ENCODE measurements at places on chromosomes 11 and 22. TPM values are rescaled to one million over a fixed set of nuclear protein-coding genes. Genes with fewer than 3 reads are reported as not detected.

APOA4 gene
- polyA plus RNA-seq, result not detected

ACTN3 gene
- 0.67 TPM for polyA plus RNA-seq

SLC25A18 gene
- 2.0 TPM for polyA plus RNA-seq

CTSF gene
- polyA plus RNA-seq, result 102 TPM

DCHS1 gene
- 29.8 TPM for polyA plus RNA-seq

DNA sequence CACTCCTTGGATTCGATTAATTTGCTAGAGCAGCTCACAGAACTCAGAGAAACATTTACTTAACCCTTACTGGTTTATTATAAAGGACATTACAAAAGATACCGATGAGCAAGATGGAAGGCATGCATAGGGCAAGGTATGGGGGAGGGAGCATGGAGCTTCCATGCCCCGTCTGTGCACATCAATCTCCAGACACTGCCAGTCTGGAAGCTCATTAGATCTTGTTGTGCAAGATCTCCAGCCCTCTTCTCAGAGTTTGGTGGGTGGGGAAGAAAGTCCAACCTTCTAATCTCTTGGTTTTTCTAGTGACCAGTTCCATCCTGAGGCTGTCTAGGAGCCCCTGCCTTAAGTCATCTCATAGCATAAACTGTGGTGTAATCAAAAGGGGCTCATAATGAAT is 190.7 kb downstream of the UVRAG start:
- no peak for DNase-seq

DNA sequence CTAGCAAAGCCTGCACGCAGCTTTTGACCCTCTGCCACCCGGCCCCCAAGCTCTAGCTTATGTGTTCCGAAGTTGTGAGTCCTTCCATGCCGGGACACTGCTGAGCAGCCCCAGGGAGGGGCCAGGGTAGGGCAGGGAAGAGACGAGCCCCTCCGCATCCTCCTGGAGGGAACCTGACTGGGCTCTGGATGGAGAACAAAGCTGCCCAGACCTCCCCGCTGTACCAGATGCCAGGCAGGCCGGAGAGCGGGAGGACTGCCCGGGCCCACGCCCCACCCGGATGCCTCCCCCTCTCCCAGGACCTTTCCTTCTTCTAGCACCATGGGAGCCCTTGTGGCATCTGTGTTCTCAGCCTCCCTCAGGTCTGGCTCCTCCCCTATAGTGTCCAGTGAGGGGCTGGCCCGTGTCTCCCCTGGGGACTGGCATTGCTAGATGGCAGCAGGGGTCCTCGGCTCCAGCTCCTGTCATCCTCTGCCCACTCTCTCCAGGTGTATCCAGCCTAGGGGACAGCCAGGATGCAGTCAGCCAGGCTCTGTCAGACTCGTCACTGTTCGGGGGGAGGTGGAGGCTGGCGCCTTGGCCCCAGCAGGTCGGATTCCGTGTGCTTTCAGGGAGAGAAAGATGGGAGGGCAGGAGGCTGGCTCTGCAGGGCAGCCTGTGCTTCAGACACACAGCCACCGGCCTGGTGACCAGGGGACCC is 46.1 kb downstream of the ALX4 start:
- DNase-seq, result no peak

DNA sequence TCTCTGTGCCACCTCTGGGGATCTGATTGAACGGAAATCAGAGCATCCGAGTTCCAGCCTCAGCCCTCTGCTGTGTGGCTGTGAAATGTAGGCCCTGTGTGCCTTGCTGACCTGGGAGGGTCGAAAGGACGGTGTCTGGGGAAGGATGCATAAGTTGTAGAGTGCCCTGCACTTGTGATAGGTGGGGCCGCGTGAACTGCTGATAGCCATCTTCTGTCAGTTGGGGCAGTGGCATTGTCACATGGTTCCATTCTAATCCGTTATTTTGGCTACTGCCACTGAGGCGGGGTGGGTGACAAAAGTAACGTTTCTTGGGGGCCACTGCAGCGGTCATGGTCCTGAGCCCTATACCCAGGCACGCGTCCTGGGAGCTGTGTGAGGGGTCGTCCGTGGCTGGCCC is 63.4 kb downstream of the LRP5 start:
- no peak for DNase-seq

GRCh38 chr11:76902121-76903014 is 41.6 kb downstream of the ACER3 start:
- DNase-seq, result no peak

- DNase-seq, result no peak
Measured at GRCh38 chr11:118635237-118635591, 27.8 kb downstream of the PHLDB1 start.

GRCh38 chr11:125978778-125979407 is 33.0 kb downstream of the VSIG10L2 start:
- DNase-seq, result no peak

DNA sequence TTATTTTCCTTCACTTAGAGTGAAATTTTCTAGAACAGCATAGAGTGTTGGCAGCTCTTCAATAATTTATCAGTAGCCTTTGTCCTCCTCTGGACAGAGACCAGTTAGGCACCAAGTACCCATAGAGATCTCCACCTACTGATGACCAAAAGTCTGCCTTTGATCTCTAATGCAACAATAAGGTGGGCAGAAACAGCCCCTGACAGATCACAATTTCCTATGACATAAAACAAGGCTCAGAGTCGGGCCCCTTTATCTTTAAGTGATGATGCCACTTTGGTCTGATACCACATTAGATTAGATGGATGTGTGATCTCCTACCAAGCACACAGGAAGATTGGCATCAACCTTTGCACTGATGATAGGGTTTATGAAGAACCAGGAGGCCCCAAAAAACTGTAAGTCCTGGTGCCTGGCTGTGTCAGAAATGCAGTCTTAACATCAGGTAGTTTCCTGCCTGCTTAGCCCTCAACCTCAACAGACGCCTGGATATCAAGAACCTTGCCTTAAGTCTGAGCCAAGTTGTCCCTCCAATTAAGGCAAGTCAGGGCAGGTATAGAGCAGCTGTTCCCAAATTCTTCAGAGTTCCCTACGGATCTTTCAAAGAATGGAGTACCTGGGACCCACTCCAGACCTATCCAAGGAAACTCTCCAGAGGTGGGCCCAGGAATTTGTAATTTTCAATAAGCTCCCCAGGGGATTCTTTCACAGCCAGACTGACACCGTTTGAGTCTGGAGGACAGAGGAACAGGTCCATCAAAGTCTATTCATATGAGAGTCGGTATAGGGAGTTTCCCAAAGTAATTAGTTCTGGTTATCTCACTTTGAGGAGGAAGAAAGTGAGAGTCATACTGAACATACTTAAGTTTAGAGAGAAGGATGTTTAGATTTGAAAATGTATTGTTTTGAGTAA is 30.6 kb upstream of the TMPRSS4 start:
- DNase-seq, result no peak

DNA sequence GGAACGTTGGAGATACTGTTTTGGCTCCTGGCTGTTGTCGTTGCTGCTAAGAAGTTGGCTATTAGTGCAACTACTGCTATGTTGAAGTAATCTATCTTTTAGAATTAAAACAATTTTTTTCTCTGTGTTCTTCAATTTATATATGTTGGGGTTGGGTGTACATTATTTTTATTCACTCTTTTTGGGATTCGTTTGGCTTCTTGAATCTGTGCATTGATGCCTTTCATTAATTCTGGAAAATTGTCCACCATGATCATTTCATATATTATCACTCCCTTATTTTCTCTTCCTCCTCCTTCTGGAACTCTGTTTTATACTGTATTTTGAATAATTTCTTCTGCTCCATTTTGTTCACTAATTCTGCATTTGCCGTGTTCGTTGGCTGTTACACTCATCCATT is 199.5 kb upstream of the PLET1 start:
- DNase-seq, result no peak

GRCh38 chr11:38751421-38751820 is 2153.4 kb upstream of the RAG2 start:
- no peak for DNase-seq

DNA sequence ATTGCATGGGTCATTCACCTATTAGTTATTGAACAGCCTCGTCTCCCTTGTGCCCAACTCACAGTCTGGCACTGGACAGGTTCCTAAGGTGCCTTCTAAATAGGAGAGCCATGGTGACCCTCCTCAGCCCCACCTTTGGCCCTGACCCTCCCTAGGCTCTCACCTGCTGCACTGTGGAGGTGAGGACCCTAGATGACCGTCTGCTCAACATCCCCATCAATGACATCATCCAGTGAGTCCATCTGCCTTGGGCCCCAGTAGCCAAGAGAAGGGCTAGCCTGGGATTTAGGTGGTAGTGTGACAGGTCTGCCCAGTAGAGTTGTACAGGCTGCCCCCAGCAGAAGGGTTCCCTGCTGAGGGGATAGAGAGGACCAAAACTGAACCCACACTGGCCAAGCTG is 13.6 kb downstream of the UCP2 start:
- DNase-seq, result no peak

- no peak for DNase-seq
Measured at GRCh38 chr11:128613300-128613995, 26.1 kb upstream of the ETS1 start.

DNA sequence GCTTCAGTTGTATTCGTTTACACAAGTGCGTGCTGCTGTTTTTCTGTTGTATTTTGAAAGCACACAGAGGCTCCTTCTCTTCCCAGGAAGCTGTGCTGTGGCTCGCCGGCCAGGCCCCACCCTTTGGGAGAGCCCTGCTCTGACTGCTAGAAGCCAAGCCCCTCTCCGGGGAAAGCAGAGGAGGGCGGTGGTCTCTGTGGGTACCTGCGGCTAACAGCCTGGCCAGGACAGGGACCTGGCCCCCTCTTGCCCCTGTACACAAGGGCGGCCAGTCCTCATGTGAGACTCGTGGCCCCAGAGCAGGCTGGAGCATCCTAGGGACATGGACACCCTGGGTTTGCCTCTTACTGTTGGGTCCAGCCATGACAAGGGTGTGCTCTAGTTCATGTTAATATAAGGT is 14.8 kb downstream of the MOB2 start:
- no peak for DNase-seq

DNA sequence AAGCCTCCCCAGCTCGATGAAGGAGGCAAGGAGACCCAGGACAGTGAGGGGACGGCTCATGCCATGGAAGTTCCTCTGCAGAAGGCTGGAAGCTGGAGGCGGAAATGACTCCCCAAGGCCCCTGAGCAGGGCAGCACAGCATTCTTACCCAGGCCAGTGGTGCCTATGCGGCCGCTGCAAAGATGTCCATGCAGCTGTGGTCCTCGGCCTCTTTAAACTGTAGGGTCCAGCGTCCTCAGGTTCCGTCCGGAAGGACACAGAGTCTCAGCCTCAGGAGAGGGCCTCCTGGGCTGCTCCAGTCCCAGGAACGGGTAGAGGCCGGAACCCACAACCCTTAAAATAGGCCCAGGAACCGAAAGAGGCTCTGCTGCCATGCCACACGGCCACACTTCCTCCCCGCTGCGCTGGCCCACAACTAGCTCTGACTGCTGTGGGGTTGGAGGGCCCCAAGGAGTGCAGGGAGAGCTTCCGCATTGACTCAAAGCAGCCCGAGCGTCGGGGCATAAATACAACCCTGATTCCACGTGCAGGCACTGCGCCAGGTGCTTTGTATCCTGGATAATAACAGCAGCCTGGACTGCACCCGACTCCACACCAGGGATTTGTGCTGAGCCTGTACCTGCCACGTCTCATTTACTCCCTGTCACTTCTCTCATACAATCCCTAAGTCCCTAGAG is 5.5 kb downstream of the KIAA0930 start:
- DNase-seq, result no peak

- no peak for DNase-seq
Measured at GRCh38 chr11:17529844-17530185, 14.4 kb downstream of the USH1C start.
